Thyroid gland (tissue), 4 donors: ENCODE measurements at places on chromosomes 12 and 14. TPM values are rescaled to one million over a fixed set of nuclear protein-coding genes. Genes with fewer than 3 reads are reported as not detected.

The IFNG gene
- total RNA-seq, result not detected

The LRP1-AS gene
- total RNA-seq, result not detected

The SALL2 gene
- total RNA-seq, result 24.6 TPM

The KRT2 gene
- total RNA-seq, result not detected

The C12orf76 gene
- total RNA-seq, result 25.7 TPM

The RNASE4 gene
- total RNA-seq, result 58.9 TPM
